Ecto neural progenitor cell (in vitro differentiated cells): ENCODE measurements at places on chromosomes 1 and 21.

DNA sequence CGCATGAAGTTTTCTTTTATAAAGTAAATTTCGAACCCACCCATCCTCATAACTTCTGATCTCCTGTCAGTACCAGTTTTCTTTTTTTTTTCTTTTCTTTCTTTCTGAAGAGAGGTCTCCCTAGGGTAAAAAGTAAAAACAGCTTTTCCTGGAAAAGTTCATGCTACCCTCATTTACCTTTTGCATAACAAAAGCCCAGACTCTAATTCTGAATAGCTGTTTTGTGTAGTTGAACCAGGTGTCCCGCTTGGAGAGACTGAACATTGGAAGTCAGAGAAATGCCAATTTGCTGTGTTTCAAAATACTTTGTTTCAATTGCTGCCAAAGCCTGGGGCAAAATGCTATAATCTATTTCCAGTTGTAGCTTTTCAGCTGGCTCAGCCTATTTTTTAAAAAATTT lies 113.7 kb upstream of the RUNX1 start:
- no peak for DNase-seq

GRCh38 chr1:84634536-84635205 lies 55.6 kb downstream of the SSX2IP start:
- DNase-seq = no peak

GRCh38 chr1:71351438-71351837 lies 270.6 kb upstream of the ZRANB2 start:
- no peak for DNase-seq

- no peak for DNase-seq
Observed at GRCh38 chr1:169024800-169025271, 81.7 kb upstream of the ATP1B1 start.
